Aorta (tissue), 5 donors: ENCODE measurements at places on chromosomes 5 and 9. TPM values are rescaled to one million over a fixed set of nuclear protein-coding genes. Genes with fewer than 3 reads are reported as not detected.

Gene ENC1
- total RNA-seq, result 4.8 TPM

Gene EIF4E1B
- total RNA-seq, result not detected

Gene PCDHA1
- not detected for total RNA-seq

Gene BARHL1
- not detected for total RNA-seq

- no peak for DNase-seq
These were observed 342.9 kb upstream of the RPS23 start for GRCh38 chr5:82620957-82621600.

DNA sequence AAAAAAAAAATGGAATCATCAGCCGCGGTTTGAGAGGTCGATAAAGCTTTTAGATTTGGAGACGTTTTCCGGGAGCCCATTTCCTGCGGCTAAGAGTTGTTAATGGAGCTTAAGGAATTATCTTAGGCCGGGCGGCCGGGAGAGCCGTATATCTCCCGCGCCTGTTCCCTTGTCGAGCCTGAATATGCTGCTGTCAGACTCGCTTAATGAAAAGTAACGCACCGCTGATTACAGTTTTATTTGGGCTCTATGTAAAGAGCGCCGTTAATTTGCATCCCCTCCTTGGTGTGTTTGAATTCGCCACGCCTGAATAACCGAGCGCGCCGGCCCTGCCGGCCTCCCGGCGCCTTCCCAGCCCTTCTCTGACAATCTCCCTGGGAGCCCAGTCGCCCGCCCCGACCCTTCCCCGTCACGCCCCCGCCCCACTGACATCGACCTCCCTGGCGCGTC, 7.9 kb downstream of the IRX4 start:
- no peak for DNase-seq

DNA sequence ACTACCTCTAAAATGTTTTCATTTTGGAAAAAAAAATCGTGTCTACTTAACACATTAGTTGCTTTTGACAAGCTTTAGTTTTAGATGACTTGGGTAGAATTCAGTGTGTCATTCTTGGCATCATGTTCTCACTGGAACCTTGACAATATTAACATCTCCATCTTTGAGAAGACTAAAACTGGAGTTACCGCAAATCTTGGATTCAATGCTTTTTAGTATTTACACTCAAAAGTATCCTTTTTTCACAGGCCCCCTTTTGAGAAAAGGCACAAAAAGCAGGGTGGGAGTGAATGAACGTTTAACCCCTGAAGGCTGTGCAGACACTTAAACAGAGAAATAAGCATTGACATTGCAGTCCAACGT, 549.1 kb downstream of the CSNK1G3 start:
- DNase-seq, result no peak

GRCh38 chr5:371811-372555, 50.5 kb downstream of the AHRR start:
- peak; percentile 33 for DNase-seq
